ENCODE measurements at places on chromosomes 6 and 20.

DNA sequence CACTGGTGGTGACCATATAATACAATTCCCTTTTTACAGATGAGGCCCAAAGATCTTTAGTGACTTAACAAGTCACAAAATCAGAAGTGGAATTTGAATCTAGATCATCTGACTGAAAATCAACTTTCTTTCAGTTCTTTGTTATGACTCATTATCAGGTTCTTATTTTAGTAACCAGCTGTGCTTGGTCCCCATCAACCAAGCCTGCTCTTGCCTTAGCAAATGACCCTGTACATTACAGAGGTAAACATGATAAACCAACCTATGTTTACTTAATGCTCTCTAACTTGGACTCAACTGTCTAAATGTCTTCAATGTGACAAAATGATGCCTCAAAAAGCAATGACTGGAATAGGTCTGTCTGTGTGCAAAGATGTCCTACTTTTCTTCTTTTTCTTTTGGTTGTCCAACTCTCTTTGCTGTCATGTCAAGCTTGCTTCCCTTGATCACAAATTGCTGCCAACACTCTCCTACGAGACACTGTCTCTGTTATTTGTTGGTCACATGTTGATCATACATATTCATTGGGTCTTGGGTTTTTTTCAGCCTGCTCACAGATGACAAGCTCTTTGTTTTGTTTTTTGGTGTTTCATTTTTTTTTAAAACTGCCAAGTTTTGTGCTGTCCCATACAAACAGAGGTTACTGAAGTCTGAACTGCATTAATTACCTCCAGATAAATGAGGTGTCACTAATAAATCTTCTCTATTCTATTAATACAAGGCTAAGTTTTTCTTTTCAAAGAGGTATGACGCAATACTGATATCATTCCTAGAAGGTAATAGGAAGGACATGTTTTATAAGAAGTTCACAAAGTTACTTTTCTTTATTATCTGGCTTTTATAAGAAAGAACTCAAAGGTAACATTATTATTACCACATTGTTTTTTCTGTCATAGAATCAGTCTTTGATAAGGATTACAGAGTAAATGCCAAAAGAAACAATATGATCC lies 62.2 kb upstream of the PLN start:
- no peak for DNase-seq

- no peak for DNase-seq
Observed at GRCh38 chr6:101110814-101111213, 229.7 kb upstream of the ASCC3 start.

DNA sequence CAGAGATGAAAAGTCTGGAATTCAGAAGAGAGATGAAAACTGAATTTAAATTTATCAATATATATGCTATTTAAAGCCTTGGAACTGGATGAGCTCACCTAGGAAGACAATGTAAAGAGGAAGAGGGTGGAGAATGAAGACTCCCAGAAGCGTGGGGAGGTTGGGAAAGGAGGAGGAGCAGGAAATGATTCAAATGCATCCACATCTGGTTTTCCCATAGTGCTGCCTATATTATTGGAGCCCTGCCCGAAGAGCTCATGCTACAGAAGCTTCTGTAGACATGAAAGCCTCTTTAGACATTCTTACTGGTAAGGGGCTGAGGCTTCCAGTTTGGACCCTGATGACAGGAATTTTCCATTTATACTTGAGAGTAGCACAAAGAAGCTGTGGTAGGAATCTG lies 19.2 kb downstream of the PDE7B start:
- DNase-seq = no peak

- DNase-seq = no peak
Observed at GRCh38 chr6:156421933-156422332, 355.2 kb upstream of the ARID1B start.

GRCh38 chr20:48828734-48829460 lies 1.1 kb upstream of the PREX1 start:
- DNase-seq = no peak

DNA sequence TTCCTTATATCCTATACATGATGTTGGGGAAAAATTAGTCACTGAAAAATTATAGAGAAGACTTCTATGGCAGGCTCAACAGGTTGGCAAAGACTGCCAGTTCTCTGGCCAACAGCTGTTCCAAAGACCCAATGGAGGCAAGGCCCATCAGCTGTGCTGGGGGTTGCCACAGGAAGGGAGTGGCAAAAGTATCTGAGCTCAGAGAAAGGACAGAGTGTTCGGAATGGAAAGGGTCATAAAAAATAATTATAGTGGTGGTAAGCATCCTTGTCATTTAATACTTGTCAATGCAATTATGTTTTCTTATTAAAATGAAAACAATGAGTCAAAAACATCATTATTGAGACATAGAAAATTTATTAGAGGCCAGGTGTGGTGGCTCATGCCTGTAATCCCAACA lies 36.1 kb downstream of the FASTKD5 start:
- no peak for DNase-seq

DNA sequence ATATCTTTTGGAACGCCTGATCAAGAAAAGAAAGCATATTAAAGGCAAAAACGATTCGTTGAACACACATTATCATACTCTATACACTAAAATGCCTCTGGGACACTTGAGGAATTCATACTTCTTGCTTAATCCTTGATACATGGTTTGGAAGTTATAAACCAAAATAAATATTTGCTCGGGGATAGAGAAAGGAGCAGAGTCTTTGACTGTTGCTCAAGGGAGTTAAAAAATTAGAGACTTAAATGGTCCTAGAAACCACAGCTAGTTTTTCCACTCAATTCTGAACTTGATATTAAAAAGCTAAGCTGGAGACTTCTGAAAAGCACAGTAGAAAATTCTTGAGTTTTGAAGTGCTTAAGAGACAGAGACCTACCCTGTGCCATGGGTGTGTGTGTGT lies 98.9 kb downstream of the BCKDHB start:
- no peak for DNase-seq

DNA sequence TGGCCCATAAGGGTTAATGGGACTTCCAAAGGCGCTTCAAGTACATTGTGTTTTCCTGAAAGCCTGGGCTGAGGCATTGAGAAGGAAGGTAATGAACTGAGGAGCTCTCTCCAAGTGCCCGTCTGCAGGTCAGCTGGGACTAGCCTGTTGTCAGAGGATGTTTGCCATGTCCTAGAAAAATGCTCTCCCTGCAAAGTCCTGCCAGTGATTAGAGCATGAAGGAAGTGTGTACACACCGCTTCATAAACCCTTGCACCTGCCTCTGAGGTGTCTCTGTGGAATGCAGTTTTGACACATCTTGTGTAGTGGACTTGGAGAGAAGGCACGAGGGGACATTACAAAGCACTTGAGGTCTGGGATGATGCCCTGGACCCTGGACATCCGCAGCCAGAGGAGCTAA lies 506.7 kb downstream of the KIF16B start:
- DNase-seq = no peak

GRCh38 chr6:169489563-169490245 lies 212.1 kb downstream of the WDR27 start:
- no peak for DNase-seq

DNA sequence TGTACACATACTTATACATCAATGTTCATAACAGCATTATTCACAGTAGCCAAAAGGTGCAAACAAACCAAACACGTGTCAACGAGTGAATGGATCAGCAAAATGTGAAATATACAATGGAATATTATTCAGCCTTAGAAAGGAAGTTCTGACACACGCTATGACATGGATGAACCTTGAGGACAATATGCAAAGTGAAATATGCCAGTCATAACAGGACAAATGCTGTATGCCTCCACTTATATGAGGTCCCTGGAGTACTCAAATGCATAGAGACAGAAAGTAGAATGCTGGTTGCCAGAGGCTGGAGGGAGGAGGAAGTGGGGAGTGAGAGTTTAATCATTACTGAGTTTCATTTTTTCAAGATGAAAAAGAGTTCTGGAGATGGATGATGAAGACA lies 37.8 kb upstream of the IGF2R start:
- DNase-seq = no peak

DNA sequence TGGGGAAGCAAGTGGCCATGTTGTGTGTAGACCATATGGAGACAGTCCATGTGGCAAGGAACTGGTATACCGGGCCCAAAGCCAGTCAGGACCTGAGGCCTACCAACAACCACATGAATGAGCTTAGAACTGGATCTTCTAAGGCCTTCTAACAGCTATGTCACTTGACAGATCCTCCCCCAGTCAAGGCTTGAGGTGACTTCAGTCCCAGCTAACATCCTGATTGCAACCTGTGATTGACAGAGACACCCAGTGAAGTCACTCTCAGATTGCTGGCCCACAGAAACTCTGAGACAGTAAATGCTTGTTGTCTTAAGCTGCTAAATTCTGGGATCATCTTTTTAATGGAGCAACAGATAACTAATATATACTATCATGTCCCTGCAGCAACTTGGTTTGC lies 32.9 kb downstream of the AHI1 start:
- no peak for DNase-seq

DNA sequence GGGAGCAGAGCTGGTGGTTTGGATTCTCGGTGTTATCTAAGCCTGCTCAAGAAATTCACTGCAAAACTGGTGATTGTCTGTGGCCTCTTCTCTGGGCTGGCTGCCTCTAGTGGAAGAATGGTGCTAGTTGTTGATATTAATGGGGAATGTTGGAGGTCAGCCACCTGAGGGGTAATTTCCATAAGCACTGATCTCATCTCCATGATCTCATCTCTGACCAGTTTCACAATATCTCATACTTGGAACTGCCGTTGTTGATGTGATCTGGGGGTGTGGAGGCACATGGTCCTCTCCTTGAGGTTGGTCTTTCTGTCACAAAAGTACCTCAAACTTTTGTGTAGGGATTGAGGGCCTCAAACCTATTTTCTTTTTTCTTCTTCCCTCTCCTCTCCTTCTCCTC lies 102.6 kb downstream of the CD109 start:
- DNase-seq = no peak

GRCh38 chr20:43837856-43838702 lies 76.6 kb upstream of the TOX2 start:
- DNase-seq = no peak

DNA sequence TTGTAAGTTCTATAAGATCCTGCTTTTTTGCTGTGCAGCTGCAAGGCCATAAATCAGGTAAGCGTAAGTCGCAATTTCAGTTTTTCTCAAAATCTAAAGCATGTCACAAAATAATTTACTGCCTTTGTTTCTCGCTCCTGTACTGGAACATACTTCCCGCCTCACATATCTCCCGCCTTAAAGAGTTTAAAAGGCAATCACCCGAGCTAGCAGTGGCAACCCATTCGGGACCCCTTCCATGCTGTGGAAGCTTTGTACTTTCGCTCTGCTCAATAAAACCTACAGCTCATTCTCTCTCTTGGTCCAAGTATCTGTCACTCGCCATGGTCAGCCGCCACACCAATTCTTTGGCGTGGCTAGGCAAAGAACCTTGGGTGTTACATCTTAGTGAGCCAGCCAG lies 34.0 kb downstream of the CEP85L start:
- no peak for DNase-seq

DNA sequence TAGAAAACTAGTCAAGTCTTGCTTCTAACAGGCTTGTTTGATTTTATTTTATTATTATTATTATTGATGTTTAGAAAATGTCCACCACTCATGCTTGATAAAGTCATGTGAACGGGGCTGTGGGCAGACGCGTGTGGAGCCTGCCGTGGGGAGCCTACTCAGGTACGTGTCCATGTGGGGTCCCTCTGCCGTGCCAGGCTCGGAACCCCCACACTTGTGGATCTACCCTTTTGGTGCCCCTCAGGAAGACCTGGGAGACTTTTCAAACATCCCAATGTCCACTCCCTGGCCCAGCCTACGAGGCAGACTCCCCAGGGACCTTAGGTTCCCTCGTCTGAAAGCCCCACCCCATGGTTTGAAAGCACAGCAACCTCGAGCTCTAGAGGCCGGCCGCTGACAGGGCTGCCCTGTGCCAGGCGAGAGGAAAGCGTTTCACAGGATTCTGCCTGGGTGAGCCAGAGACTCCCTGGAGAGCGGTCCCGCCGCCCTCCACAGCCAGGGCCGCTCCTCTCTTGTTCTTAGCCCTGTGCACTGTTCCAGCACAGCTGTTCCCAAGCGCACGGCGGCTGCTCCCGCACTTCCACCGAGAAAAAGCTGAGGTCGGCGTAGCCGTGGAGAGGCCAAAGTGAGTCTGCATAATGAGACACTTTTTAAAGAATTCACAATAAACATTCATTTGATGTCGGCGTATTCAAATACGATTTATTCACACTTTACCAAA lies 249.7 kb downstream of the TTLL2 start:
- no peak for DNase-seq

GRCh38 chr6:125046107-125046925 lies 84.1 kb downstream of the RNF217 start:
- DNase-seq = no peak

DNA sequence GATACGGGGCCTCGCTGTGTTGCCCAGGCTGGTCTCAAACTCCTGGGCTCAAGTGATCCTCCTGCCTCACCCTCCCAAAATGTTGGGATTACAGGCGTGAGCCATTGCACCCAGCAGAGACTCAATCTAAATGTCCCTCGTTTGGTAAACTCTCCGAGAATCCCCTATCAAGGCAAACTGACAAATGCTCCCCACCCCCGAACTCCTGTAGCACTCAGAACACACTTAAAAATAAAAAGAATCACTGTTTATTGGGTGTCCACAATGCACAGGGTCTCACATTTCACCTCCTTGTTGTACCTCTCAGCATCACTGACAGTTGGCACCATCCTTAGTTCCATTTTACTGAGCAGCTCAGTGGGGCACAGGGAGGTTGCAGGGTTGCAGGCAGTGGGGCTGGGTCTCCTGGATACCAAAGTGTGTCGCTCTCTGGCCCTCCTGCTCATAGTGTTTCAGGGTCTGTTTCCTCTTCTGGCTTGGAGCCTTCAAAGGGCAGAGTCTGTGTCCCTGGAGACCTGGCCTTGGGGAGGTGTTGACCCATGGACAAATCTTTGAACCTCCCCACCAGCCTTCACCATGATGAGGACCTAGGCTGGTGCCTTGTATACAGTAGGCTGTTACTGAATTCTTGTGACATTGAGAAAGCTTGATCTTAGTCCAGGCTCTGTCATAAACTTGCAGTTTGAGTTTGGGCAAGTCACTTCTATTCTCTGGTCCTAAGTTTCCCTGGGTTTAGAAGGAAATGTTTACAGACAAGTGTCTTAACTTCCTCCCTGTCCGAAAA lies 8.5 kb upstream of the SRC start:
- DNase-seq = no peak

DNA sequence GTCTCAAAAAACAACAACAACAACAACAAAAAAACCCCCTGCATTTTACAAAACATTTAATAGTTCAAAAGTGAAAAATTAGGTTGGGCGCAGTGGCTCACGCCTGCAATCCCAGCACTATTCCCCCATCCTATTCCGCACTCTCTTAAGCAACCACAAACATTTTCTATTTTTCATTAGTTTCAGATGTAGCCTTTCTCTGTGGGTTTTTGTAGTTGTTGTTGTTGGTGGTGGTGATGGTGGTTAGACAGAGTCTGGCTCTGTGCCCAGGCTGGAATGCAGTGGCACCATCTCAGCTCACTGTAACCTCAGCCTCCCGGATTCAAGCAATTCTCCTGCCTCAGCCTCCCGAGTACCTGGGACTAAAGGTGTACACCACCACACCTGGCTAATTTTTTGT lies 6.4 kb upstream of the GMNN start:
- DNase-seq = no peak

- DNase-seq = no peak
Observed at GRCh38 chr6:104365451-104366234, 494.1 kb downstream of the HACE1 start.

Measured in activated CD4-positive, CD25-positive, alpha-beta regulatory T cell treated with anti-CD3 and anti-CD28 coated beads, Interleukin-2, amount 50 U/mL, for 16 hours (primary cell).